Thoracic aorta (tissue), 2 donors: ENCODE measurements at places on chromosomes 6 and 20.

DNA sequence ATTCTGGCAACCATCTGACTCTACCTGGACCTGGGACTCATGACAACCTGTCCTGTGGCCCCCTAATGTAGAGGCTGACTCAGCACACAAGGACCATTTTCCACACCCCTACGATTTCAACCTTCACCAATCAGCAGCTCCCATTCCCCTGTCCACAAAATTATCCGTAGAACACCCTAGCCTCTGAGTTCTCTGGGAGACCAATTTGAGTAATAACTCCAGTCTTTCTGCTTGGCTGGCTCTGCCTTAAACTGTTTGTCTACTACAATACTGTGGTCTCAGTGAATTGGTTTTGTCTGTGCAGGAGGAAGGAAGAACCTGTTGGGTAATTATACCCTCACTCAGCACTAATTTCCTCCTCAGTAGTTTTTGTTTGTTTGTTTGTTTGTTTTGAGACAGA, 99.3 kb upstream of the MRPS10 start:
- no peak for DNase-seq

GRCh38 chr6:41200296-41200900, 551 bp downstream of the TREML2 start:
- no peak for DNase-seq

DNA sequence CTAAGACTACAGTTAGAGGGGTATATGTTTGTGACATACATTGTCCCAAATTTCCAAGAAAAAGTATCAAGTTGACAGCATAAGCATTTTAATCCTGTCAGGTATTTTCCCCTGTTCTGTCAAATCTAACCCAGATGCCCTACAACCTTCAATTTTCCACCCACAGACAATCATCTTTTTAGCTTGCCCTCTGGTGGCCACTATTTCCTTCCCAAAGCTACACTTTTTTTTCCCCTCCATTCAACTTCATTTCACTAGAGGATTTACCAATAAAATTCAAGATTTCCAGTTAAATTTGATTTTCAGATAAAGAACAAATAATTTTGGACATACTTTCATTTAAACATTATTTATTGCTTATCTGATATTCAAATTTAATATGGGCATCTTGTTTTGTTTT, 286.6 kb downstream of the TENT5A start:
- DNase-seq: no peak

DNA sequence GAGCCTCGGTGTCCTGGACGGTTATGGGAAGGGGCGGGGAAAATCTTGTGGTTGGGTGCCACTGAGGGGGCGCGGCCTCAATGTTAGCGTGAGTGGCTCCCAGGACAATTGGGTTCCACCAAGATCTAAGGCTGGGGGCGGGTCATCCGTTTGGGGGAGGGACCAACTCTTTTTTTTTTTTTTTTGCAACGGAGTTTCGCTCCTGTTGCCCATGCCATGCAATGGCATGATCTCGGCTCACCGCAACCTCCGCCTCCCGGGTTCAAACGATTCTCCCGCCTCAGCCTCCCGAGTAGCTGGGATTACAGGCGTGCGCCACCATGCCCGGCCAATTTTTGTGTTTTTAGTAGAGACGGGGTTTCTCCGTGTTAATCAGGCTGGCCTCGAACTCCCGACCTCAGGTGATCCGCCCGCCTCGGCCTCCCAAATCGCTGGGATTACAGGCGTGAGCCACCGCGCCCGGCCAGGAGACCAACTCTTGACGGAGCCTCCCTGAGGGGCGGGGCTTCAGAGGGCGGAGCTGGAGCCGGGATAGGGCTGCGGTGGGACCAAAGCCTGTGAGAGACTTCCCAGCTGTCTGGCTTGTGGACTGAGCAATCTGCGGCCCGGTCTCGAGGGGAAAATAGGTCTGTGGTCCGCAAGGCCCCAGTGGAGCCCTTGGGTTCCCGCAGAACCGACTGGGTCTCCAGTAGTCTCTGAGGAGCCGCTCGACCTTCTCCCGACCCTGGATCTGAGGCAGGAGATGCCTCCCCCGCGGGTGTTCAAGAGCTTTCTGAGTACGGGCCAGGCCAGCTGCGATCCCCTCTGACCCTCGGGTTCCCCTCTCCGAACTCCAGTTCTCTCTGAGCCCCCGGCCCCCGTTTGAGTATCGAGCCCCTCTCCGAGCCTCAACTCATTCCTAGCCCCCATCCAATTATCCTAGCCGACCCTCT, 1.1 kb downstream of the SPAG4 start:
- DNase-seq: peak; percentile 99

DNA sequence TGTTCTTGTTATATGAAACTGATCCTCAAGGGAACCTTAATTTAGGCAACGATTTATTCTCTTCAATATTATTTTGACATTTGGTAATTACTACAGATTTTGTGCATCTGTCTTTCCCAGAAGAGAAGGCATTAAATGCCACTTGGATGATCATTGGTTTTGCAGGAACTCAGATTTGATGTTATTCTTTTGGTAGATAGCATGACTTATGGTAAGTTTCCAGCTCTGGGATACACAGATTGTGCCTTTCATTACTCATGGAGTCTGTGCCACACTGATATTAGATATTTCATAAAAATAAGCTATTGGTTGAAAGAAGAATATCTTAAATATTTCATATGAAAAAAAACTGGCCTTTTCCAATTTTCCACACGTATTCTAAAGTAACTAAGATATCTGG, 120.1 kb downstream of the AIG1 start:
- no peak for DNase-seq

- no peak for DNase-seq
These were observed 107.4 kb downstream of the PXDC1 start for GRCh38 chr6:3643921-3644738.

DNA sequence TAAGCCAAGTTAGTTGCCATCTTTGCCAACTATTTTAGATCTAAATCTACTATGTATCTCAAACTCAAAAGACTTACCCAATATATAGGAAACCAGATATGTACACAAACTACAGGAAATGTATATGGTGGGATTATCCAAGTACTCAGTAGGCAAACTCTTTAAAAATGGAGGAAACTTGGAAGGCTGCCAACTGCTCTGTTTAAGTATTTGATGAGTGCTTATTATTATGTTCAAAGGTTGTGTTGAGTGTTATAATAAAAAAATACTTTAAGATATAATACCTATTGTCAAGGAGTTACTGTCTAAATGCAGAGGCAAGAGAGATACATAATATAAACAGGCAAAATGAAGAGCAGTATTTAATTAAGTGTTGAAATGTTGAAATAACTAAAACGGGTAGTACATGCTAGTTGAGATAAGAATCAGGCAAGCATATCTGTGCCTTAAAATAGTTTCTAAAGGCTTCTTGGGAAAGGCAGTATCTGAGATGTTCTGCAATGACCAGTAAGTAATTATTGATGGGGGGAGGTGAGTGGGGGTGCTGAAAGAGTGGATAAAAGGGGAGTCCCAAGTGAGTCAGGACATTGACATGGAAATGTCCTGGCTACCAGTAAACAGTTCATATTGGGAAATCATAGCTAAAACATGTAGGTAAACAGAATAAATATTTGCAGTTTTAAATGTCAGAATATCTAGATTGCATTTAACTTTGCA, 6.5 kb upstream of the DST start:
- no peak for DNase-seq

GRCh38 chr6:28941684-28942448, 18.1 kb upstream of the TRIM27 start:
- DNase-seq: no peak

- DNase-seq: no peak
These were observed 1.2 kb downstream of the WTAP start for GRCh38 chr6:159728531-159728964.

DNA sequence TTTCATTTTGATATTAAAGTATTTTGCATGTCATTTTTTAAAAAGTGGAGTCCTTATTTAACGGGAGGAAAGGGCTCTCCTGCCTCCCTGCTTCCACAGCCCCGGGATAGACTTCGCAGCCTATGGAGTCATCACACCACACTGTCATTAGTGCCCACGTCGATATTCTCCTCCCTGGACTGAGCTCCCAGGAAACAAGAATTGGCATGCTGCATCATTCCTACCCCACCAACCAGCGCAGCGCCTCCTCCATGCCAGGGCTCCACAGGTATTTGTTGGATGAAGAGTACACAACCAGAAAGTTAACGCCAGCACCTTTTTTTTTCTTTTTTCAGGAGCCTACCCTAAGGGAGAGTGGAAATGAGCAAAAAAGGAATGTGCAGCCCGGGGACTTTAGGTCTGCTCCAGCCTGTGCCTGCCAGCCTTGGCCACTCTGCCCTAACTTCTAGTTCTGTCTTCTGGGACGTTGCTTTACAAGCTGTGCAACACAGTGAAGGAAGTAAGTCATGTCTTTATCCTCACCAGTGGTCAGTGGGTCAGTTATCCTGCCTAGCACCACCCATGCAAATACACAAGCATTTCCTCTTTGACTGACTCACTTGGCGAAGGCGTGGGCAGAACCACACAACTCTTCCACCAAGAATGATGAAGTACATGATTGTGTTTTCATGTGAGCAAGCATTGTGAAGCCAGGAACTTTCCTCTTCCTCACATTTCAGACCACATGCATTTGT, 180.7 kb upstream of the UST start:
- DNase-seq: no peak

DNA sequence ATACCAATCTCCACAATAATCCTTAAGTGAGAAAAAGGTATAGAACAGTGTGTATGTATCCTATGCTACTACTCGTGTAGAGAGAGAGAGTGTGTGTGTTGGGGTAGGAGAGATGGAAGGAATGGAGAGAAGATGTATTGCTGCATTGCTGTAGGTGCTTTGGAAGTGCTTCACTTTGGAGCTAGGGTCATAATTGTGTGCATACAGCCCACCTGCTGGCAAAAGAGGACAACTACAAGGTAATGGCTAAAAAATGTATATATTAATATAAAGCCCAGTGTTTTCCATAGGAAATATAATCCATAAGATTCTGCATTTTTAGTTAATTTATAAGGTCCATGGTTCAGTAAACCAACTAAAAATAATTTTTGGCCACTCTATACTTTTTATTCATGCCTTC, 36.1 kb downstream of the SERAC1 start:
- DNase-seq: no peak

GRCh38 chr20:50838707-50839385, 44.0 kb downstream of the BCAS4 start:
- no peak for DNase-seq

GRCh38 chr6:44073612-44074438, 53.4 kb downstream of the MRPL14 start:
- no peak for DNase-seq
